Motor neuron (in vitro differentiated cells): ENCODE measurements at places on chromosomes 13 and 19.

DNA sequence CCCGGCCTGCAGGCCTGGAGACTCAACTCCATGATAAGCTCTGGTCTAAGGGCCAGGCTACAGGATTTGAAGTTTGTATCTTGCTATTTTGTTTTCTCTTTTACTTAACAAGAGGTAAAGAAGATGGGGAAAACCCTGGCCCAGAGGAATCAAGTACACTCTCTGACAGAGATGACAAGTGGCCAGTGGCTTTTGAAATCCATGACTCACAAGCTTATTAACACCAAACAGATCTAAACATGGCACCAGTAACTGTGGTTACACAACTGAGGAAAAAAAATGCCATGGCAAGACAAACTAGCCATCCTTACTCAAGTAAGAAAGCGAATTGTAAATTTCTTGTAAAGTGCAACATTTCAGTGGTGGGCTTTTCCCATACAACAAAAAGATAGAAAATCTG, 72.6 kb upstream of the SERTM1 start:
- ATAC-seq, result no peak

- no peak for ATAC-seq
Observed at GRCh38 chr19:4557971-4558941, 1.2 kb downstream of the SEMA6B start.

GRCh38 chr19:35445826-35446593, 2.0 kb upstream of the FFAR2 start:
- no peak for ATAC-seq

DNA sequence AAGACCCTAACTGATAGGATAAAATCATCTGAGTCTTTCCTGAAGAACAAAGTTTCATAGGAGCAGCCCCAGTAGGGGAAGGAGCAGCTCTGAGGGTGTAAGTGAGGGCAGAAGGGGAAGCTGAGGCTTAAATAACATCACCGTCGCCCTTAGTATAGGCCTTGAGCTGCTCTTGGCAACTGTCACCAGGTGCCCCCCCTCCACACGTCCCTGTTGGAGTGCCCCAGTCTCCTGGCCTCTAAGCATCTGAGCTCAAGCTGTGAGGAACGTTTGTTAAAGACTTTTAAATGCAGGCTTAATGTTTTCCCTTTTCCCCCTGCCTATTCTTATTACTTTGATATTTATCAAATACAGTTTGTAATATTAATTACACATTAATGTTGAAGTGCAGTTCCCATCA, 170.6 kb downstream of the ZIC5 start:
- ATAC-seq, result no peak

DNA sequence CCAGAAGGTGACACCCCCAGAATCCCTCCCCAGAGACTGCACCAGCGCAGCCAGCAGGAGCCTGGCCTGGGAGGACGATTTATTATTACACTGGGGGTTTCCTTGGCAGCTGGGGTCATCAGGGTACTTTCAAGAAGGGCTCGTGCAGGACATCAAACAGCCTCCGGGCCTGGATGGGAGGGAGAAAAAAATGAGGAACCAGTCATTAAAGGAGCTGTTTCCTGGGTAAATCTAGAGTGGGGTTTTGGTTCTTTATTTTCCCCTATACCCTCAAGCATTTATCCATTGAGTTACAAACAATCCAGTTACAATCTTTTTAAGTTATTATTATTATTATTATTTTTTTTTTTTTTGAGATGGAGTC, 3.1 kb downstream of the POLR1G start:
- ATAC-seq, result no peak

DNA sequence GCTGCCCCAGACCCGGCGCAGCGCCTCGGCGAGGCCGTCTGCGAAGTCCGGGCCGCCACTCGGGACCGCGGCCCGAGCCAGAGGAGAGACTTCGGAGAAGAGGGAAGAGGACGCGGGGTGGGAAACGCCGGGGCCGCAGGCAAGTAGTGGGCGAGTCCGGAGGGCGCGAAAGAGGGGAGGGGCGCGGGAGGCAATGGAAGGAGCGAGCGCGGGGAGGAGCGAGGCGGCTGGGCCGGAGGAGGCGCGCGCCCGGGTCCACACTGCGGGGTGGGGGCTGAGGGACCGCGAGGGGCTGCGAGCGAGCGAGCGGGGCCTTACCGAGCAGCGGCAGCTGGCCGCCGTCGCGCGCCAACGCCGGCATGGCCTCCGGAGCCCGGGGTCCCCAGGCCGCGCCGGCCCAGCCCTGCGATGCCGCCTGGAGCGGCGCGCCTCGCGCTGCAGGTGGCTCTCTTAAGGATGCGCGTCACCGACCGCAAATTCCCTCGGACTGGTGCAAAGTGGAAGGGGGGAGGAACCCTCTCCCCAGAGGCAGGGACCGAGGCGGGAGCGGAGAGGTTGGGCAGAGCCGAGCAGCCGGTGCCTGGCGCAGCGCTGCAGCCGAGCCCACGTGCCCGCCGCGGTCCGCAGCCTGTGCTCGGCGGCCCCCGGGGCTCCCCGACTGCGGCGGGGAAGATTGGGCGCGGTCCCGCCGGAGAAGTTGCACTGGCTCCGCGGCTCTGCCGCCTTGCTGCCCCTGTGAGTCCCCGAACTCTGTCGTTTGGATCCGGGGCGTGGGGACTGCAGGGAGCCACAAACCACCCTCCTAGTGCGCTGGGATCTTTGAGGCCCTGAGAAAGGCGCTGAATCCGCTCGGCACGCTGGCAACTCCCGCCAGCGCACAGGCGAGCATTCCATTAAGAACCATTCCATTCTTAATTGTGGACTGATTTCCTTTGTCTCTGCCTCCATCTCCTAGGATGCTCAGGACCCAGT, at the start of gene FLT3:
TSS of gene FLT3 (minus strand) at position 427 of the 972 bp plus-strand sequence. CDS start at position 361, 66 bp downstream.
- ATAC-seq, result peak; percentile 92

DNA sequence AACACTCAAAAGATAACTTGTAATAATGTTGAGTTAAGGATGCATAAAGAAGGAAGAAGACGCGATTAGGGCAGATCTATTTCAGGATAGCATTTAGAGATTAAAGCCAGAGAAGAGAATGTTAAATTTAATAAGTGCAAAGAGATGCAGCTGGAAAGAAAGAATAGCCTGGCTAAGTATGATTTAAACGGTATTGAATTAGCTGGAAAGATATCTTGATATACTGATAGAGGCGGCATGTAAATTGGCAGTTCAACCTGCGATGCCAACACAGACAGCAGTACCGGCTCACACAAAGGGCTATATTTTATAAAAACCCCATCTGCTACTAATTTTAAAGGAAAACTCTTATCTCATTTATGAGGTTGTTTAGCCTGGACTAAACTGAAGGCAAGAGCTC, 121.4 kb downstream of the ENOX1 start:
- ATAC-seq, result no peak

DNA sequence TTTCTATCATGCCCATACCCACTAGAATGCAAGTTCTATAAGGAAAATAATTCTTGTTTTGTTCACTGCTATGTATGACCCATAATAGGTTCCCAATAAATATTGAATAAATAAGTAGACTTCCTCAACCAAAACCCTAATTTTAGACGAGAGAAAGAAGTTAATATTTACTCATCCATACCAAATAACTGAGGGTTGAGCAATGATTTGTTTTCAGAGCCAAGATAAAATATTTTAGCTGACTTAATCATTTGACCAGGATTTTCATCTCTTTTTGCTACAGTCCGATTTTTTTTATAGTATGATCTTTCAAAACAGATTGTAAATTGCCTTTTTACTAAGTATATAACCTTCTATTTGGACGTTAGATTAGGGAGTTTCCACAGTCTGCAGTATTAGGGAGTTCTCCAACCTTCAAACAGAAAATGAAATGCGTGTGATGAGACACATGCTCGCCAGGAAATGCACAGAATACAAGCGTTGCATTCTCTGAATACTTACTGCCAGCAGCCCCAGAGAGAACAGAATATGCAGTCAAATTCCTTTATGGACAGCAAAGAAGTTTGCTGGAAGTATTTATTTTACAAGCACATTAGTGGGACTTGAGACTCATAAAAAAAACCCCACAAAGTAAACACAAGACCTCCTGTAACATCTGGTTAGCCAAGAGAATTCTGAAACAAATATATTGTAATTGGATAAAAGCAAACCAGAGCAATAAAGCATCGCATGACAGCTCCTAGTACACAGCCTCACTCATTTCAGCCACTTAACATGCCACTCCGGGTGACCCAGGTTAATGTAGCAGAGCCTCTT, 230.0 kb downstream of the MYO16 start:
- ATAC-seq, result peak; percentile 65

DNA sequence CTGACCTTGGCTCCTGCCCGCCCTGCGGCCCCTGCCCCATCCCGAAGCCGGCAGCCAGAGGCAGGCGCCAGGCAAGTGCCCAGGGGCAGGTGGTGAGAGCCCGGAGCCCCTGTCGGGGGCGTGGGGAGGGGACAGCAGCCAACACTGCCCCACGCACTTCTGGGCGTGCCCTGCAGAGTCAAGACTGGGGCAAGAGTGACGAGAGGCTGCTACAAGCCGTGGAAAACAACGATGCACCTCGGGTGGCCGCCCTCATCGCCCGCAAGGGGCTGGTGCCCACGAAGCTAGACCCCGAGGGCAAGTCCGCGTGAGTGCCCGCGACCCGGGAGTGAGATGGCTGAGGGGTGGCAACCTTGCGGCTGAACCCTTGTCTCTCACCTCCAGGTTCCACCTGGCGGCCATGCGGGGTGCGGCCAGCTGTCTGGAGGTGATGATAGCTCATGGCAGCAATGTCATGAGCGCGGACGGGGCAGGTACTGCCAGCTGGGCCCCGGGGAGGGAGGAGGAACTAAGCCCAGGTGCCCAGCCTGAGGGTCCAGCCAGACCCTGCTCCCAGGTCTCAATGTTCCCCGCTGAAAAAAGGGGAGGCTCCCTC, 17.3 kb downstream of the ANKRD24 start:
- ATAC-seq, result no peak

- no peak for ATAC-seq
Observed at GRCh38 chr13:89066868-89067466, 1395.8 kb downstream of the SLITRK5 start.

DNA sequence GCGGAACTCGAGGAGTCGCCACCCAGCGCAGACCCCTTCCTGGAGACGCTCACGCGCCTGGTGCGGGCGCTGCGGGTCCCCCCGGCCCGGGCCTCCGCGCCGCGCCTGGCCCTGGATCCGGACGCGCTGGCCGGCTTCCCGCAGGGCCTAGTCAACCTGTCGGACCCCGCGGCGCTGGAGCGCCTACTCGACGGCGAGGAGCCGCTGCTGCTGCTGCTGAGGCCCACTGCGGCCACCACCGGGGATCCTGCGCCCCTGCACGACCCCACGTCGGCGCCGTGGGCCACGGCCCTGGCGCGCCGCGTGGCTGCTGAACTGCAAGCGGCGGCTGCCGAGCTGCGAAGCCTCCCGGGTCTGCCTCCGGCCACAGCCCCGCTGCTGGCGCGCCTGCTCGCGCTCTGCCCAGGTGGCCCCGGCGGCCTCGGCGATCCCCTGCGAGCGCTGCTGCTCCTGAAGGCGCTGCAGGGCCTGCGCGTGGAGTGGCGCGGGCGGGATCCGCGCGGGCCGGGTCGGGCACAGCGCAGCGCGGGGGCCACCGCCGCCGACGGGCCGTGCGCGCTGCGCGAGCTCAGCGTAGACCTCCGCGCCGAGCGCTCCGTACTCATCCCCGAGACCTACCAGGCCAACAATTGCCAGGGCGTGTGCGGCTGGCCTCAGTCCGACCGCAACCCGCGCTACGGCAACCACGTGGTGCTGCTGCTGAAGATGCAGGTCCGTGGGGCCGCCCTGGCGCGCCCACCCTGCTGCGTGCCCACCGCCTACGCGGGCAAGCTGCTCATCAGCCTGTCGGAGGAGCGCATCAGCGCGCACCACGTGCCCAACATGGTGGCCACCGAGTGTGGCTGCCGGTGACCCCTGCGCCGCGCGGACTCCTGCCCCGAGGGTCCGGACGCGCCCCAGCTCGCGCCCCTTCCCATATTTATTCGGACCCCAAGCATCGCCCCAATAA, 2.3 kb downstream of the AMH start:
- ATAC-seq, result peak; percentile 5

- no peak for ATAC-seq
Observed at GRCh38 chr13:73096173-73096572, 37.4 kb downstream of the KLF5 start.

DNA sequence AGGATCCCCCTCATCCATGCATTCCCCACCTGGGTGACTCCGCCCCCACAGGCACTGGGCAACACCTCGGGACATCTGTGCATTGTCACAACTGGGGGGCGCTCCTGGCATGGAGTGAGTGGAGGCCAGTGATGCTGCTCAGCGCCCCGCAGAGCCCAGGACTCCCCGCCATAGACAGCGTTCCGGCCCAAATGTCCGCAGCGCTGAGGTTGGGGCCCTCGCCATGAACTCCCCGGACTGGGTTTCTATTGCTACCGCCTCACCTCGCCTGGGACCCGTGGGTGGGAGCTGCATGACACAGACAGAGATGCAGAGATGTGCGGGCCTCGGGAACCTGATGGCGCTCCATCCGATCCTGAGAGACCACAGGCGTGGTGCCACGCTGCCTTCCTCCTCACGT, 4.6 kb downstream of the FZR1 start:
- no peak for ATAC-seq

GRCh38 chr13:51801631-51802099, 2.3 kb downstream of the DHRS12 start:
- ATAC-seq, result no peak

DNA sequence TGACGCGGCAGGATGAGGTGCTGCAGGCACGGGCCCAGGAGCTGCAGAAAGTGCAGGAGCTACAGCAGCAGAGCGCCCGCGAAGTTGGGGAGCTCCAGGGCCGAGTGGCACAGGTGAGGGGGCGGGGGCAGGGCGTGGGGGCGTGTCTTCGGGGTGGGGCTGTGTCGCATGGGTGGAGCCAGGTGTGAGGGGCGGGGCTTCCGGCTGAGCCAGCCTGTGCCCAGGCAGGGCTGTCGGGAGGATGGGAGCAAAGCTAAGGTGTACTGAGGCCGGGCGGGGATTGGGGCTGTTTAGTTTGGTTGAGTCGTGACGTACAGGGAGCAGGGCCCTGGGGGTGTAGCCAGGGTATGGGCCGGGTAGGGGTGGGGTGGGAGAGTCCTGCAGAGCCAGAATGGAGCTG, 62.3 kb downstream of the KCNC3 start:
- no peak for ATAC-seq

- ATAC-seq, result no peak
Observed at GRCh38 chr19:17200408-17201079, 14.6 kb upstream of the USE1 start.

DNA sequence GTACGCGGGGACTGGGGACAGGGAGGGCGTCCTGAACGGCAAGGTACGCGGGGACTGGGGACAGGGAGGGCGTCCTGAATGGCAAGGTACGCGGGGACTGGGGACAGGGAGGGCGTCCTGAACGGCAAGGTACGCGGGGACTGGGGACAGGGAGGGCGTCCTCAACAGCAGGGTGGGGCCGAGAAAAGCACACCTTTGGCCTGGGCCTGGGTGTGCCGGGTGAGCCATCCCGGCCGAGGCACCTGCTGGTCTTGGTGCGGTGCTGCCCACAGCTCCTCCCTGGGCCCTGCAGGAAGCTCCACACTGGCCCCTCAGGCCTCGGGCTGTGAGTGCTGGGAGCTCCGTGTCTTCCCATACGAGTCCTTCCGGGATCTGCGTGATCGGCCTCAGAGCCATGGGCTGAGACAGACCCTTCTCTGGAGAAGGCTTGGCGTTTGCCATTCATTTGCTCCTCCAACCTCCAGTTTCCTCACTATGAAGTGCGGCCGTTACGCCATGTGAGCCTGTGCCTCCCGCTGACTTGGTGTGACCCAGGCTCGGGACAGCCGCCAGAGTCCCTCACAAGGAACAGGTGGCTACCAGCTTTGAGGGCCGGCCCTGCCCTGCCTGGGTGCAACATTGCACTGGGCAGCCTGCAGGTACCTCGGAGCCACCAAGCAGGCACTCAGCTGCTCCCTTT, 7.8 kb upstream of the ZNF554 start:
- ATAC-seq, result peak; percentile 7
